Trophoblast cell (in vitro differentiated cells and primary cell): ENCODE measurements at places on chromosomes 7 and 10.

DNA sequence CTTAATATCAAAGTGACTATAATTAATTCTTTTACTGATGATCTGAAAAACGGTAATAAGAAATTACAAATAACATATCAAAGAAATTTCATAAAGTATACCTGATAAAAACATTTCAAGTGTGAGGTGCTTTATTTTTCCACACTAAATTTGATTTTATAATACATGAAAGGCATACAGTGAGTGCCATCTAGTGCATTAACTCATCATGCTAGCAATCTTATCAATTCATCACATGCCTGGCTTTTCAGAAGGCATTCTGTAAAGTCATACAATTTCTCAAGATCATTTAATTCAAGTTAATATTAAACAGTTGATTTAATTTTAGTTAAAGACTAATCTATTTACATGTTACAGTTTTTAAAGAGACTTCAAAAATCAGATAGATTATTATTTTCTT is 1020.9 kb downstream of the GATA3 start:
- H3K27me3 ChIP-seq = no peaks in the 10 kb centered on the region
- no peaks in the 10 kb centered on the region for H3K4me1 ChIP-seq
- H3K4me3 ChIP-seq = no peak overlapping the region

DNA sequence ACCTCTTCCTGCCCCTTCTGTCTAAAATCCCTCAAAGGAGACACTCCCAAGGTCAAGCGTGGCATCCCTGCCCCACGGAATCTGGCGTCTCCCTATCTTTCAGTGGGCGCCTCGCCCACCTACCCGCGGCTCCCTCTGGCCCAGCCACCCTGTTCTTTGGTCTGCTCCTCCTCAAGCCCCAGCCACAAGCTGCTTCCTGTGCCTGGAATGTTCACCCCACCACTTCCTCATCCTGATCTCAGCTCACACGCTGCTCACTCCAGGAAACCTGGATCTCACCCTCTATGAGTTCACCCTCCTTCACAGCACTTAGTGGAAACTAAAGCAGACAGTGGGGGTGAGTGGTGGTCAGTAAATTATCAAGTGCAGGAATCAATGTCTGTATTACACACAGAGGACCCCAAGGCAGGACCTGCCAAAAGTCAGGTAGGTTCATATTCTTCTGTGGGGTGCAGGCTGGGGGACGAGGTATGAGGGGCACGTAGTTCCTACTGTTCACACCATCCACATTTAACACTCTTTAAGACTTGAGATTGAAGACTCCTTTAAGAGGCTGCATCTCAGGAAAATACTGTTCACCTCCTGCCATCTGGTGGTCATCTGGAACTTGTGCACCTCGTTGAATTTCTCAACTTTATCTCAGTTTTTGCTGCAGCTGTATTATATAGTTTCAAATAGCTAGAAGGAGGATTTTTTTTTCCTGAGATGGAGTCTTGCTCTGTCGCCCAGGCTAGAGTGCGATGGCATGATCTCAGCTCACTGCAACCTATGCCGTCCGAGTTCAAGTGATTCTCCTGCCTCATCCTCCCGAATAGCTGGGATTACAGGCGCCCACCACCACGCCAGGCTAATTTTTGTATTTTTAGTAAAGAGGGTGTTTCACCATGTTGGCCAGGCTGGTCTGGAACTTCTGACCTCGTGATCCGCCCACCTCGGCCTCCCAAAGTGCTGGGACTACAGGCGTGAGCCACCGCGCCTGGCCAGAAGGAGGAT is 166.6 kb downstream of the ARHGAP21 start:
- peaks cover 3% of the 10 kb centered on the region for H3K4me1 ChIP-seq
- H3K4me3 ChIP-seq = no peak overlapping the region
- H3K27me3 ChIP-seq = no peaks in the 10 kb centered on the region
- H3K27ac ChIP-seq = no peak overlapping the region
- no peaks in the 10 kb centered on the region for H3K36me3 ChIP-seq

GRCh38 chr10:102628451-102628911 is 15.8 kb upstream of the TRIM8 start:
- peaks cover 21% of the 10 kb centered on the region for H3K36me3 ChIP-seq
- DNase-seq = peak; percentile 62
- H3K27me3 ChIP-seq = no peaks in the 10 kb centered on the region
- peak overlapping the region; percentile 97 for H3K27ac ChIP-seq
- peaks cover 71% of the 10 kb centered on the region for H3K4me1 ChIP-seq

- no peaks in the 10 kb centered on the region for H3K4me1 ChIP-seq
- no peak overlapping the region for H3K27ac ChIP-seq
- no peaks in the 10 kb centered on the region for H3K36me3 ChIP-seq
- H3K27me3 ChIP-seq = no peaks in the 10 kb centered on the region
These were observed 53.4 kb upstream of the CALN1 start for GRCh38 chr7:72465521-72465920.
